ENCODE measurements at places on chromosomes 4 and X.
A peak's percentile ranks its signal among the peaks of the same experiment; 100 is the strongest.

- DNase-seq = no peak
Observed at GRCh38 chrX:42098900-42099299, 175.5 kb upstream of the CASK start.

- DNase-seq = no peak
Observed at GRCh38 chr4:13455411-13455810, 28.7 kb downstream of the RAB28 start.

DNA sequence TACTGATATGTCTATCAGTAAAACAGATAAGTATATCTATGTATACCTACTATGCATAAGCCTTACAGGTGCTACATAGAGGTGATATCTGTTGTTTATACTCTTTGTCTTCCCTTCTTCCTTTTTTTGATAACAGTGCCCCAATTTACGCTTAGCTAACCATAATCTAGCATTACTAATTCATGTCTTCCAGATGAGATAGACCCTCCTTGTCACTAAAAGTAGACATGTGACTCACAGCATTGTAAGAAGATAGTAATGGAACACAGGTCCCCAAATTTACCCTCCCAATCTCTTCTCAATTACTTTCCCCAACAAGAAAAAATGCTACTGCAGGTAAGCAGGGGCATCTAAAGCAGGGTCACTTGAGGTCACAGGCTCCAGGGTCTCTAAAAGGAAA is 7.9 kb upstream of the NFKB1 start:
- no peak for DNase-seq

DNA sequence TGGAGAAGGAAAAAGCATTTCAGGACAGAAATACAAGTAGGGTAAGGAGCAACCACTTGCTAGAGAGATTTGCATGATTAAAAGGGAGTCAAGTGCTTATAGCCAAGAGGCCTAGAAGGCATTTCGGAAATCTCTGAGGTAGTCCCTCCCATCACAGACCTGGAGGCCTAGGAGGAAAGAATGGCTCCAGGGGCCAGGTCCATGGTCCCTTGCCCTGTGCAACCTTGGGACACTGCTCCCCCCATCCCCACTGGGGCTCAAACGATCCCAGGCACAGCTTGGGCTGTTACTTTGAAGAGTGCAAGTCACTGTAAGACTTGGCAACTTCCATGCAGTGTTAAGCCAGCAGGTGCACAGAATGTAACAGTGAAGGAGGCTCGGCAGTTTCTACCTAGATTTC is 51.2 kb upstream of the FBXW7 start:
- DNase-seq = no peak

DNA sequence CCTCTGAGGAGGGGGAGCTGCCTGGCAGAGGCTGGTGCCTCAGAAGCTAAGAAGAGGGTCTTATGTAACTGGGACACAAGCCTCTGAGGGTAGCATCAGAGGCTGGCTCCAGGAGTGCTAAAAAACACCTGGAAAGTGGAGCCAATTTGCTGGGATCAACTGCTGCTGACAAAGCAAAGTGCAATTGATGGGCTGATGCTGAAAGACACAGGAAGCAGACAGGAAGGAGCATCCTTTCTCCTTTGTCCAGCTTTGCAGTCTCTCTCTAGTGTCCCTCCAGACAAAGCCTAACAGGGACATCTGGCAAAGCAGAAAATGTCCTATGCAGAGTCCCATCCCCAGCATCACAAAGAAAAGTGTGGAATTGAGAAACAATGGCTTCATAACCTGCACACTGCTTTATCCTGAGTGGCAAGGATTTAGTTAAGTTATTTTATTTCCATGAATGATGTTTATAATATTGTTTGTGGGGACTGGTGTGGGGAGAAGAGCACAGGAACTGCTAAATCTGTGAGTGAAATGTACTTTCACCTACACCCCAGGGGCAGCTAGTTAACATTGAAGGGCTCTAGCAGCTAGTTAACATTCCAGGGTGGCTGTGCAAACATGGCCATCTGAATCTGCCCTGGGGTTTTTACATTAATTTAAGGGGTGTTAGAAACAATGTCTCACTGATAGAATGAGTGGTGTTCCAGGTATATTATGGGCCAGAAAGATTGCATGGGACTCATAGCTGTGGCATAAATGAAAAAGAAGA is 25.6 kb upstream of the MBTPS2 start:
- DNase-seq = no peak

- DNase-seq = no peak
Observed at GRCh38 chr4:40122941-40123340, 66.3 kb downstream of the N4BP2 start.

DNA sequence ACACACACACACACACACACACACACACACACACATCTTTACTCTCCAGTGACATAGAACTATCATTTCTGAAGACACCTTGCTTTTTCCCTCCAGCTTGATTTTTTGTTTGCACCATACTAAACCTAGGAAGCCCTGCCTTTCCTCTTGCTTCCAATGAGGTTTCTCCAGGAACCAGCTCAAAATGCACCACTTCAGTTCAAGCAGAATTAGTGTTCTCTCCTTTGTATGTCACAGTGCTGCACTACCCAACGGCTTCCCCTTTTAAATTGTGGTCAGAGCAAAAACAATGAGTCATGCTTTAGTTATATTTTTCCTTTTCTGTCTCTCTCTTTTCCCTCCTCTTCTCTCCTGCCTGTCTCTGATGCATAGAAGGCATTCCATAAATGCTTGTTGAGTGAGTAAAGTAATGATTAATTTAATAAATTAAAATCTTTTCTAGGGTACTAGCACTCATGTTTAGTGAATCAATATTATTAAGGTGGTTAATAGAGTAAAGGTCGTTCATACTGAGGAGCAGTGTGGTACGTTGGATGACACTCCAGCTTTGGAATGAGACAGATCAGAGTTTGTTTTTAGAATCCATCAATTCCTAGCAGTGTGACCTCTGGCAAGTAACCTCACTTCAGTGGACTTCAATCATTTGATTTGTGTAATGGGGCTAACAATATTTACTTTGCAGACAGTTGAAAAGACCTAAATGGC is 5.9 kb downstream of the RTL3 start:
- no peak for DNase-seq

DNA sequence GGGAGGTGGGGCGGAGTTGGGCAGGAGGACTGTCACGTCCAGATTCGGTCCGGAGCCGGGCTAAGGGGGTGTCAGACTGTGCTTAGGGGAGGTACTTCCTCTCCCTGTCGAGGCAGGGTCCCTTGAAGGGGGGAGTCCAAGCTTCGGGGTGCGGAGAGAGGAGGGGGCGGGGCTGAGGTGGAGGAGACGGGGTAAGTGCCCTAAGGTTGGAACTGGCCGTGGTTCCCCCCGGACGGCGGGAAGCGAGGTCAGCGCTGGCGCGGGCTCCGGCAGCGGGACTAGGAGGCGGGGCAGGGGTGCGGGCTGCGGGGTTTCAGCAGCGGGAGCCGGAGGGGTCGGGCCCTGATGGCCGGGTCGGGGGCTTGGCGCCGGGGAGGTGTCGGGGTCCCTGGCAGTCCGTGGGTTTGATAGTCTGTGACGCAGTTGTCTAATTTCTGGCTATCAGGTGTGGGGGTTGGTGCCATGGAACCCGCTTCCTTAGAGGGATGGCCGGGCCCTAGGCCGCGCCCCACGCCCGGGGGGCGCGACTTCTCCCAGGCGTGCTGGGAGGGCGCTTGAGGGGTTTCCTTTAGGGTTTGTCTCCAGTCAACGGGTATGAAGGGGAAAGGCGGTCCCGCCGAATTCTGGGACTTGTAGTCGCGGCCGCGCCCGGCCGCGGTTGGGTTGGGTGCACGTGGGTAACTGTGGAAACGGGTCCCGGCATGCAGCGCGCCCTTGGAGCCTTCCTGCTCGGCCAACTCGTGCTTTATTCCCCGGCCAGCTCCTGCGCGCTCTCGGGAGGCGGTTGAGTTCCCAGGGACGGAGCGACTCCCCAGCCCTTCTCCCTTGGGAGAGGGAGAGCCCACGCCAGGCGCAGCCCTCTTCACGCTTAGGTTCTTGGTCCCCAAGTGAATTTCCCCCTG is 1.5 kb downstream of the DCUN1D4 start:
- DNase-seq = peak; percentile 70

- DNase-seq = no peak
Observed at GRCh38 chrX:122788216-122788615, 395.9 kb upstream of the GRIA3 start.

Measured in stimulated activated CD4-positive, alpha-beta T cell treated with anti-CD3 and anti-CD28 coated beads, Interleukin-12 subunit alpha, Interleukin-12 subunit beta, amount 100 ng/mL, for 48 hours (primary cell).